ENCODE measurements at places on chromosomes 1 and 21. TPM values are rescaled to one million over a fixed set of nuclear protein-coding genes. Genes with fewer than 3 reads are reported as not detected.
A peak's percentile ranks its signal among the peaks of the same experiment; 100 is the strongest.

- no peak for DNase-seq
Measured at GRCh38 chr21:31087639-31088473, 49.6 kb upstream of the KRTAP19-8 start.

DNA sequence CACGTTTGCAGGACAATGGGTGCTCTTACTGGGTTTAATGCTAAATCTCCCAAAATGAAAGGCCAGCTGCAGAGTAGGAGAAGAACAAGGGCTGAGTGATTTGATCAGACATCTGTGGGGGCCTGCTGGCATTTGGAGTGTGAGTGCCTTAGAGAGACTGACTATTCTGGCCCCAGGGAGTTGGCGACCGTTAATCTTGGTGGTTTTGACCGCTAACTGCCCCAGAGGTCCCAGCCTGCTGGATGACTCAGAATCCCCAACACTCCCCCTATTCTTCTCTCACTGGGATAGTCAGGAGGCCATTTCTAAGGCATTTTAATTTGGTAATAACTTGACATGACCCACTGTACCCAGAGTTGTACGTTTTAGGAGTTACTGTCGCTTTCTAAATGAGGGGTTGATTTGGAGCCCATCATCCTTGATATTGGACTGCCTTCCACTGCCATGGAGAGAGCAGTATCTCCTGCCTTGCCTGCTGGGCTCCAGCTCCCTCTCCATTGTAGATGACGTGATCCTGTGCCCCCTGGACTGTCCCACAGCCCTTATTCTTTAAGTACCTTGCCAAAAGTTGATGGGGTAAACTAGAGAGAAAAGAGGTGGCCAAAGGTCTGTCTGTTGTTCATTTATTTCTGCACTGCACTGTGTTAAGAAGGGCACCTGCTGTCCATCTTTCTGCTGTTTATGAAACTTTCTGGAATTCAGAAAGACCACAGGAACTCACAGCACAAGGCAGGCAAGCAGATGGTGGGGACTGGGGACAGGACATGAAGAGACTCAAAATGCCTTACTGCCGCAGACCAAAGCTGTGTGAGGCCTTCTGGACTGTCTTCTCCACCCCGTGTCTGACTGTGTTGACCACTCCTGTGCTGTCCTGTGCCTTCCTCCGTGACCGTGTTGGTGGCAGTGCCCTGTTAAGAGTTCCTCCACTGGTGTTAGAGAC is 98.2 kb upstream of the ARTN start:
- DNase-seq: peak; percentile 95

DNA sequence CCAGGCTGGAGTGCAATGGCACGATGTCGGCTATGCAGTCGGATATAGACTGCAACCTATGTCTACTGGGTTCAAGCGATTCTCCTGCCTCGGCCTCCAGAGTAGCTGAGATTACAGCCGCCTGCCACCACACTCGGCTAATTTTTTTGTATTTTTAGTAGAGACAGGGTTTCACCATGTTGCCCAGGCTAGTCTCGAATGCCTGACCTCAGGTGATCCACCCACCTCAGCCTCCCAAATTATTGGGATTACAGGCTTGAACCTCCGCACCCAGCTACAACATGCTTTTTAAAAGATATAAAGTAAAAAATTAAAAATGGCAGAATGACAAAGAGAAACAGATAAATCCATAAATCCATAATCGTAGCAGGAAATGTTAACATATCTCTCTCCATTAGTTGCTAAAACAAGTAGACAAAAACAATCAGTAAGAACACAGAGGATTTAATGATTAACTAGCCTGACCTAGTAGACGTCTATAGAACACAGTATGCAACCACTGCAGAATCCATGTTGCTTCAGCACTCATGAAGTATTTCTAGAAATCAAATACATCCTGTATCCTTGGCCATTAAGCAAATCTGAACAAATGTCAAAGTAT is 59.9 kb upstream of the SPOCD1 start:
- no peak for DNase-seq

GRCh38 chr1:198860371-198860770 is 221.5 kb downstream of the PTPRC start:
- no peak for DNase-seq

DNA sequence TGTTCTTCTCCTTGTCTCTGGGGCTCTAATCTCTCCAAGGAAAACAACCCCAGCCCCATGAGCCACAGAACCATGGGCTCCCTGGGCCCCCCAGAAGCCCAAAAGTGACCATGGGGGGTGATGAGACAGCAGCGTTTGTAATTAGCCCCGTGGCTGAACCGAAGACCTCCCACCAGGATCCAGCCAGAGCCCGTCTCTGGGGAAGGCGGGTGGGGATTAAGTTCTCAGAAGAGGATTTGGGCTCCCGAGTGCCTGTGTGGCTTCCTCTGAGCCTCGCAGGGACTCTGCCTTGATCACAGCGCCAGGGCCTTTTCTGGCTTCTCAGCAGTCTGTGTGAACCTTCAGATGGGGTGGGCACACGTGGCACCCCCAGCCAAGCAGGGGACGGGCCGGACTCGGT is 77.0 kb downstream of the ALPL start:
- DNase-seq: no peak

DNA sequence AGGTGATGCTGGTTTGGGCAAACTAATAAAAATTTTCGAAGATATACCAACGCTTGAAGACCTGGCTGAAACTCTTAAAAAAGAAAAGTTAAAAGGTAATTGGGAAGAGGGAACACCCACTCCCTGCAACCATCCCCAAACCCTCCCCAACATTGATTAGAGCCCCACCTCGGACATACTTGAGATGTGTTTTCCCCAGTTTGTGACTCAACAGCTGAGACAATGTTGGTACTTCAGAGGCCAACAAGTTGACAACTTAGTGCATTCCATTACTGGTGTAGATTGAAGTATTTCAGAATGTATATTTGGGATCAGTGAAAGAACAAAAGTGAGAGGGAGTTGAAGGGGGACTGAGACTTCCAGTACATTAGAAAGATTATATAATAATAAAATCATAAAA is 5.1 kb downstream of the IFI16 start:
- DNase-seq: no peak

GRCh38 chr1:229620876-229621275 is 5.0 kb downstream of the TAF5L start:
- DNase-seq: peak; percentile 96

DNA sequence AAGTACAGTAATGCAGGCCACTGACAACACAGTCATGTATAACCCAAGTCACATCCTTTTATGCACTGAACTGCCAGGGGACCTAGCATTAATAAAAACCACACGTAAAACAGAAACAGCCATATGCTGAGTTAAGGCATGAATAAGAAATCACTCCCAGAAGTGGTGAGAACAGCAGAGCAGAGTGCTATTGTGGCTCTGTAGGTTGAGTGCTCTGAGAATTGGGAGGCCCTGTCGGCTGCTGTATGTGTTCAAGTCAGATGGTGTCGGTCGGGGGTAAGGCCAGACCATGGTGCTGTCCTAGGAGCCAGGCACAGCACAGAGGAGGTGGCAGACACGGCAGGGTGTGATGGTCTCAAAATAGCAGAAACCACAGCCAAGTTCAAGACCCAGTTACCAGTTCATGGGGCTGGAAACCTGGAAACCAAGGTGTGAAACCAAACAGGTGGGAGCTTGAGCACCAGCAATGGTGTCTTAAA is 126.6 kb upstream of the COA6 start:
- no peak for DNase-seq

DNA sequence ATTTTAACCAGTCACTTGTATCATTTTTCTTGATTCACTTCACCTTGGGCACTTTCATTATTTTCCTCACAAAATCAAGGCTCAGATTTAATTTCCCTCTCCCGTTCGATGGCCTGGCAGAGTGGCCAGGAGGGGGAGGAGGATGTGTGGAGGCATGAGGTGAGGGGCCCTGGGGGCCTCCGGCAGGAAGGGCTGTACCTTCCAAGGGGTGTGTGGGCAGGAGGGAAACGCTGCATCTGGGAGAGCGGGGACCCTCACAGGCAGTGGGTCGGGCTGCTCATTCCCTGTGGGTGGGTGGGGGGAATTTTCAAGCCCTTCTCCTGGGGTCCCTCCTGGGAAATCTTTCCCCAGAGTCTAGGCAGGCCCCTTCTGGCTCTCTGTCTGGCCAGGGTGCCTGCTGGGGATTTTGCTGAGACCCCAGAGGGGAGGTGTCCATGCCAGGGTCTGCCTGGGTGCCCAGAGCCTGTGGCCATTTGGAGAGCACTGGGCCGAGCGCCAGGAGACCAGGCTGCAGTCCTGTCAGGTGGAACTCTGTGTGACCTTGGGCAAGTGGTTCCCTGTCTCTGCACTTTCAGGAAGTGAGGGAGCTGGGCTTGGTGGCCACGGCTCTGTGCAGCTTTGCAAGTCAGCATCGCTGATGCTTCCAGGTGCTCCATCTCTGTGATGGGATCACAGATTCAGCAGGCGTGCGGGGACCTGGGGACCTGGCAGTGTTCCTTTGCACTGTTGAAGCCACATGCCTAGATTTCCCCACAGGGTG is 81.9 kb upstream of the C1orf174 start:
- DNase-seq: no peak

DNA sequence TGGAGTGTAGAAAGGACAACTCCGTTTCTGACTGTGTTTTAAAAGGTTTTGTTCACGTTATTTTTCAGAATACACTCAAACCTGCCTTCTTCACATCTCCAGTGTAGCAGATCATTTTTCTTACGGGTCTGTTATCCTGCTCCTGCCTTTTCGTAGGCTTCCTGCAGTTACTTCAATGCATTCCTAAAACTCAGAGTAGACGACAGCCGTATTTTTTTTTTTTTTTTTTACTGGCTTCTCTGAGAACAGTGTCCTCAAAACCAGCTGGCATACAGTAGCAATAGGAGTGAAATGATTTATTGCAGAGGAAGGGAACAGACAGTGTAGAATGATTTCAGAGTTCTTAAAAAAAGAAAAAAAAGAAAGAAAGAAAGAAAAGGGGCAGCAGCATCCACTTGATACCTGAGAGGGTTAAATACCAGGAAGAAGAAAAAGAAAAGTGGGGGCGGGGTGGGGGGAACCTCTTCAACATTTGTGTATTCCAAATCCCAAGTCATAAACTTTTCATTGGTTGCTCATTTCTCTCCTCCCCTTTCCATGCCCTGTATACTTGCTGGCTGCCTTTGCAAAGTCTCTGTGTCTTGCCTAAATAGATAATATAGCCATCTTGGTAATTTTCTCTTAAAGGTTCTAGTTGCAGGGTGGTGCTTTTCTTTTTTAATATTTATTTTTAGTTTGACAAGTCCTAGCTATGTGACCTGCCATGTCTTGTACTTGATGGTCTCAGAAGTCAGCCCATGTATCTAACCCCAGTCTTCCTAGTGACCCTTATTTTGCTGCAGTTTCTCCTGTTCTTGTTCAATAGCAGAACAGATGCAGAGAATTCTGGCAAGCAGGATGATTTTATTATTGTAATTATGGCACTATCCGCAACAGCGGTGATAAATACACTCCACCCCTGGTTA is 2.8 kb downstream of the TGFB2 start:
- DNase-seq: peak; percentile 31

DNA sequence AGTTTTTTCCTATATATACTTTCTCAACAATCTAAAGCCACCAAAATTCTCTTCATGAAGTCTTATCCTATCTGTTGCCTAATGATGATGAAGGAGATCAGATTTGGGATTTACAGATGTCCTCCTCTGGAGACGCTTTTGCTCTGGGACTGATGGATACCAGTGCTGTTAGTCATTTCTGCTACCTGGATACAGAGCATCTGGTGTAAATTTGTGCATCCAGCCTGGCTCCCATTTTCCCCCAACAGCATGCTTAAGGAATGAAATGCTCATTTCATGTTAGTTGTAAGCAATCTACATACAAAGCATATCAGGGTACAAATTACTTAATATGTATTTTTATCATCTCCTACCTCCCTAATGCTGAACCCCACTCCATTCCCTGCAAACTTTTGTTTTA is 57.7 kb downstream of the HNRNPR start:
- peak; percentile 27 for DNase-seq

- peak; percentile 26 for DNase-seq
Measured at GRCh38 chr1:70966018-70966638, 81.5 kb downstream of the PTGER3 start.

DNA sequence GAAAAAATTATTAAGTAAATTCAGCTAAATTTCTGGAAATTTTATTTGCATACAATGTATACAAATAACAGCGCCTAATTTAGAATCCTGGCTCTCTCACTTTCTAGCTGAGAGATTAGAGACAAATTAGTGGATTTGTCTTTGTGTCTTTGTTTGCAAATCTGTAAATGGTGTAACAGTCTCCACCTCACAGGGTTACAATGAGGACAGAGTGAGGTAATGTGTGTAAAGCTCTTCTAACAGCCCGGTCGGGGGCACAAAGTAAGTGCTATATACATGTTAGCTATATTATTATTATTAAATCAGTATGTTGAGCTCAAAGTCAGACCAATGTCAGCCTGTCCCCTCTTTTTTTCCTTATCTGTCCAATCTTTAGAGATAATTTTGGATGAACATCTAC is 5.0 kb upstream of the ADAMTSL4 start:
- DNase-seq: peak; percentile 73

DNA sequence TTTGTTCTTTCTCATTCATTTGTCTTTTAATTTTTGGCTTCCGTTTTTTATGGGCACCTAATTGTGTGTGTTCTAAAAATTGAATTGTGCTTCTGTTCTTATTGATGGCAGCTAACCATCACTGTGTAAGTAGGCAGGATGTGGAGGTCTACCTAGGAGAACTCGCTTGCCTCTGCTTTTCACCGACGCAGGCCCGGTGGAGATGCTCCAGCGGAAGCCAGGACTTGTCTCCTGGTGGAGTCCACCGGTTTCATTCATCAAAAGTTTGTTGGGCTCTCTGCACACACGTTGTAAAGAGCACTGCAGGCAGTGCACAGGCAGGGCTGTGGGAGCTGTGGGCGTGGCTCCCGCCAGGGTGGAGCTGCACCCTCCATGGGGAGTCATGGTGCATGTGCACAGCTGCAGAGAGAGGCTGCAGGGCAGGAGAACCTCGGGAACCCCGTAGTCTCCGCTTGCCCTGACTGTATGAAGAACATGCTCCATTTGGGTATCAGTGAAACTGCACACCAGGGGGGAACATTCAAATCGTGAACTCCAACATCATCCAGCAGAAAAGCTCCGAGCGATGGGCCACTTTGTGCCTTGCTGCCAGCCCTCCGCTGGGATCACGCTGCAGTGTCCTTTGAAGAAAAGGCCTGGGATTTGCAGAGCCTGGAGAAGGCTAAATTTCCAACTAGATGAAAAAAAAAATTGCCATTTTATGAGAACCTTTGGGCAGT is 6.0 kb upstream of the C1orf174 start:
- no peak for DNase-seq

DNA sequence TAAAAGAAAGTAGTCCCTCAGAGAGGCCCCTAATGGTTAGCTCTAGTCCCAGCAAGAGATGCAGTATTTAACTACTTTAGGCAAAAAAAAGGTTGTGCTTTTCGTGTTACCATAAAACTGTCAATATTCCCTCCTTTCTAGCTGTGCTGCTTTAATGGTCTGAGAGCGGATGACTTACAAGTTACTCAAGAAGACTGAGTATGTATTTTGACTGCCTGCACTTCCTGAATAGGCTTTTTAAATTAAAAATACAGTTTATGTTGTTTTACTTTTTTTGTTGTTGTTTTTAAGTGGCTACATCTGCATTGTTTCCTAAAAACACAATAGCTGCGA is 152.2 kb downstream of the NFIA start:
- DNase-seq: no peak

Gene DCST2
- total RNA-seq: not detected

Gene GPATCH2
- 9.5 TPM for total RNA-seq

Gene SERINC2
- total RNA-seq: 34.4 TPM

Gene GNAT2
- not detected for total RNA-seq

Gene MYOG
- total RNA-seq: not detected

Gene CFAP141
- total RNA-seq: not detected
